ENCODE measurements at places on chromosomes 6 and 20.

DNA sequence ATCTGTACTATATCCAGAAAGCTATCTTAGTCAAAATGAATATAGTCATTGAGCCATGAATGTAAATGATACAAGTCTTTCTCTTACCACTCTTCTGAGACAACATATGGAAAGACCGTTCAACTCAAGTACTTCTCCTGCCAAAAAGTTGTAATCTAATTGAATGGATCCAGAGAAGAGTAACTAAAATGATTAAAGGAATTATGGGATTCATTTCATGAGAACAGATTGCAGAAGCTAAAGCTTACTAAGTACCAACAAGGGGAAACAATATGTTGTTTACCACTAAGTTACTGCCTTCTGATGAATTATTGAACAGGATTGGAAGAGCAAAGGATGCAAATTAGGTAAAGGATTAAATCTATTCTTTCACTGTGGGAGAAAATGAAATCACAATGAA is 2.0 kb upstream of the LGSN start:
- no peak for DNase-seq

- DNase-seq: no peak
Measured at GRCh38 chr20:34927736-34928135, 27.9 kb downstream of the GSS start.

GRCh38 chr6:87806635-87807034 is 104.6 kb upstream of the AKIRIN2 start:
- no peak for DNase-seq

- DNase-seq: no peak
Measured at GRCh38 chr6:157761331-157761921, 61.6 kb upstream of the SNX9 start.

DNA sequence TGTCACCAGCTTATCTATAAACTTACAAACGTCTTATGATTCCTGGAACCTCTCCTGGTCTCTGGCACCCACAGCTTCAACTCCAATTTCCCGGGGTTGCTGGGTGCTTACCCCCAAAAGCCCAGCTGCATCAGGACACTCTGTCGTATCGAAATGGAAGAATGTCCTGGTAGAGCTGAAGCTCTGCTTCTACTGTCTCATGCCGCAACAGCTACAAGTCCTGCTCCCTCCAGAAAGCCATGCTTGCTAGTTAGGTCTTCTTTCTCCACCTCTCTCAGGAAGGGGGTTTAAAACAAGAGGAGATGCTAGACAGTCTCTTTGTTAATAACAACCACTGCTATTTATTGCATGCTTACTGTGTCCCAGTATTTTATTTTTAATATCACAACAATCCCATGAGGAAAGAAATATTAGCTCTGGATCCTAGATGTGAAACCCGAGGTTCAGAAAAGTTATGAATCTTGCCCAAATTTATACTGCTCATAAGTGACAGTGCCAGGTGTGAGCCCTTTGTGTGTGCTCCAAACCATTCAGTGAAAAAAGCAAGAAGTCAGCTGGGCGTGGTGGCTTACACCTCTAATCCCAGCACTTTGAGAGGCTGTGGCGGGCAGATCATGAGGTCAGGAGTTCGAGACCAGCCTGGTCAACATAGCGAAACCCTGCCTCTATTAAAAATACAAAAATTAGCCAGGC is 82.3 kb upstream of the GCM1 start:
- no peak for DNase-seq

All from neural progenitor cell (in vitro differentiated cells).